ENCODE measurements at places on chromosomes 13 and 19.

- no peak for DNase-seq
Measured at GRCh38 chr13:40639221-40639681, 27.2 kb downstream of the FOXO1 start.

- peak; percentile 14 for DNase-seq
Measured at GRCh38 chr13:100542826-100543156, 45.8 kb downstream of the GGACT start.

DNA sequence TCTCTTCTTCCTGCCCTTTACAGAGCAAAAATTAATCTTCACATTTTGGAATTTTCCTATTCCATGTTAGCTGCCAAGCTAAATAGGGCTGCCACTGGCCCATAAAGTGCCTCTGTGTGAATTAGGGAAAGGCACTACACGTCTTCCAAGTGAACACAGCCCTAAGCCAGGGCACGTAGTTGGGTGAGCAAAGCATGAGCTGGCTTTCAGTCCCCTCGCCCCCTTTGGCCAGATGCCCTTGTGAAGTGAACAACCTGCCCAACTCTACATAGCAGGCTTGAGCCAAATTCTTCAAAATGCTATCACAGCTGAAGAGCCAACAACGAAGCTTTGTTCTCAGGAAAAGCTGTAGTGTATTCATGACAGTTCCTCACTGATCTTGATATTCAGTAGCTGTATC lies 213.1 kb downstream of the OXGR1 start:
- no peak for DNase-seq

DNA sequence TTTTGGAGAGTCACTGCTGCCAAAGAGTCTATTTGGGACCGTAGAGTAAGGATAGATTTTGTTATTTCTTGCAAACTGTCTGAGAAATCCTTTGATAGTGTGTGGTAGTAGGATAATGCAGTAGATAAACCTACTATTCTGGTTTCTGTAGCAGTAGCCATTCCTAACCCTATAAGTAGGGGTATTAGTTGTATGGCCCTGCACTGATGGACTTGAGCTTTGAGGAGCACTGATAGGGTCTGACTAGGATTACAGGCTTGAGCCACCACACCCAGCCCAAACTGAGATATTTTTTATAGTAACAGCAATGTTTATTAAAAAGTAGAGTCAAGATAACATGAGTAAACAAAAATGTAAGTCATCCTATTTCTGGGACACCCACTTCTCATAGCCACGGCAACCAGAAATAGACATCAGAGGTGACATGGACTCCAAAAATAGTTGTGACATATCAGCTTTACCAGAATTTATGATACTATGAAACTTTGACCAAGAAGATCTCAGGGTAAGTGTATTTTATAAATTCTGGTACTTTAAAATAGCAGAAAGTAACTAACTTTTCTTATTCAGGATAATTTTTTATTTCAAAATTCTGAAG lies 479.1 kb downstream of the SUCLA2 start:
- DNase-seq: no peak

- no peak for DNase-seq
Measured at GRCh38 chr13:47475441-47475948, 525.6 kb downstream of the SUCLA2 start.

DNA sequence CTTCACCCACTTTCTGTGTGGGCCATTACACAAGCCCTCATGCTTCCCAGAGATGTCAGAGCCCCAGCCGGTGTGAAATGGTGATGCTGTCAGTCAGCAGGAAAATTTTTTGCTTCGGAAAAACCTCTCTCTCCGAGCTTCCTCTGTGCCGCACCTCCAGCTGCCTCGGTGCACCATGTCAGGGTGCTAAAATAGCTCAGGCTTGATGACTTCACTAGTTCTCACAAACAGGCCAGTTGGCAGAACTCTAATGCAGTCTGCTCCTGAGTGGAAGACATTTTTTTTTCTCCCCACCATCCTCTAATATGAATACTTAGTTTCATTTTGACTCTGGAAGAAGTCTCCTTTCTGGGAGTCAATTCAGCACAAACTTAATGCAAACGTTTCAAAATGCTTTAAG lies 71.3 kb downstream of the KLF12 start:
- DNase-seq: no peak

DNA sequence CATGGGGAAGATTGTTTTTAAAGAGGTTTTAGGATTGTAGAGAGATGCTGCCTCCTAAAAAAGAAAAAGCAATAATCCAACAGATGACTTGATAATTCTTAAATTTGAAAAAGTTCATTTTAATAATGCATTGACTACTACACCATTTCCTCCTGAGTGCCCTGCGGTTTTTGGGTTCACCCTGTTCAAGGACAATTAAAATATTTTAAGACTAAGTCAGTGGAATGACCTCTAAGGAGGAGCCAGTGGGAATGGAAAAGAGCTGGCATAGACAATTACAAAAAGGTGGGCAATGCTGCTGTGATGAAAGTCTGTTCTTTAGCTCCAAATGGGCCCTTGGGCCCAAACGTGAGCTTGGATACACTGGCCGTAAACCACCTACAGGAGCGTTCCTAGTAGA lies 217.8 kb downstream of the LHFPL6 start:
- DNase-seq: no peak

- DNase-seq: no peak
Measured at GRCh38 chr19:1004803-1005664, 4.8 kb downstream of the GRIN3B start.

DNA sequence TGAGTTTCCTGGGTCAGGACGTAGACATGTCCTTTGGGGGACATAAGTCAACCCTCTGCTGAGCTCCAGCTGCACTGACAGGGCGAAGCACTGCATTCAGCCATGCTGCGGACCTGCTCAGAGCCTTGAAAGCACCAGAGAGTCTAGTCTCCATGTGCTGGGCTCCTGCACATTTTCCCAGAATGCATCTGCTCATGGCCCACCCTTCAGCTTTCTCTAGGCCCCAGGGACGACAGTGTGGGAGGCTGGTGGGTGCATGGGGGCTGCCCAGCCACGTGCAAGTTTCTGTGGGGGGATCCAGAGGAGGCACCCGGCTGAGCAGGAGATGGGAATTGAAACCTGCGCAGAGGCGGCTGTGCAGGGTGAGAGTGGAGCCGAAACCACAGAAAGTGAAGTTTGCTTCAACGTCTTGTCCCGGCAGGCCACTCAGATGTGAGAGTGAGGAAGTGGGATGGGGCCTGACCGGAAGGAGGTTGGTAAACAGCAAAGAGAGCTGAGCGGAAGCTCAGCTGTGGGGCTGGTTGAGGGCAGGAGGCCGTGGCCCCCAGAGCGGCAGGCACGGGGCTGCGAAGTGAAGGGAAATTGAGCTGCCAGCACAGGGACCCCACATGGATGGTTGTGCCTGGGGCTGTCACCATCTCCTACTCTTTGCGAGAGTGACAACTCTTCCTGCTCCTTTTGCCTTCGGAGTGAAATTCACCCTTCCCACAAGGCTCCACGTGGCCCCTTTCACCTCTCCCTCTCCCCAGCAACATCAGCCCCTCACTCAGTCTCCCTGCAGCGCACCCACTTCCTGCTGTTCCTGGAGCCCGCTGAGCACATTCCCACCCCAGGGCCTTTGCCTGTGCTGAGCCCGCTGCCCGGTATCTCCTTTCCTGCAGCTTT lies 11.8 kb downstream of the PGLS start:
- DNase-seq: no peak

DNA sequence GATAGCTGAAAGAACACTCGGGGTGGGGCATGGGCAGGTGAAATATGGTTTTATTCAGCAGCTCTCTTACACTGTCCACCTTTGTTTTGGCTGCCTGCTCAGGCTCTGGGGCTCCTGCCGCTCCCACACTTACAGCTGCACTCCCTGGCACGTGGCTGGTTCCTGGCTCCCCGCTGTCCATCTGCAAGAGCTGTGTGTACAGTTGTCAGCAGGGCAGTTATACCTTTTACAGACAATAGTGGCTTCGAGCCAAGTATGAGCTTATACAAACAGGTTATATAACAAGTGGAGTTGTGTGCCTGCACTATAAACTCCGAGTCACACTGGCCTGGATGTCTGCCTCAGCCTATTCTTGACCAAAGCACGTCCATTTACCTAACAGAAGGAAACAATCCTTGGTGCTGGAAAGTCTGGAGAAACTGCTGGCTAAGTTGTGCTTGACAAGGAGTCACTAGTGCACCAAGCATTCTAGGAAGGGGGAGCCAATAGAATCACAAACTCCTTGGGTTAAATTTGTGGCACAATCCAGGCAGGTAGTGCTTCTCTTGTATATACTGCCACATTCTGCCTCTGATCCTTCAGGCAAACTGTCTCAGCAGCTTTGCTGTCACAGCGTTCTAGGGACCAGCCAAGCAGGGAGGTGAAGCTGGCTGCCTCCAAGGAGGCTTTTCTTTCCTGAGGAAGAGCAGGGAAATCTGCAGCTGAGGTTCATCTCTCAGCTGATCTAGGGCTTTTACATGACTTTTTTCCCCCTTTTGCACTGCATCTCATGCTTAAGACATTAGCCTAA lies 68.2 kb downstream of the NHLRC3 start:
- DNase-seq: no peak

DNA sequence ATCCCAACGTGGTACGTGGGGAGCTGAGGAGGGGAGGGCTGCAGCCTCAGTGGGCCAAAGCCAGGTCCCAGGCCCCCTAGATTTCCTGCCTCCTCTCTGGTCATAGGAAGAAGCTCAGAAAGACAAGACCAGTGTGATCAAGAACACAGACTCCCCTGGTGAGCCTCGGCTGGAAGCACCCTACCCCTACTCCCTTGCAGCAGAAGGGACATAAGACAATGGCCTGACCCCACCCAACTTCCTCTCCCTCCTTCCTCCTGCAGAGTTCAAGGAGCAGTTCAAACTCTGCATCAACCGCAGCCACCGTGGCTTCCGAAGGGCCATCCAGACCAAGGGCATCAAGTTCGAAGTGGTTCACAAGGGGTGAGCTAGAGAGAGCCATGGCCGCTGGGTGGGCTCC lies 11.5 kb downstream of the PODNL1 start:
- no peak for DNase-seq

DNA sequence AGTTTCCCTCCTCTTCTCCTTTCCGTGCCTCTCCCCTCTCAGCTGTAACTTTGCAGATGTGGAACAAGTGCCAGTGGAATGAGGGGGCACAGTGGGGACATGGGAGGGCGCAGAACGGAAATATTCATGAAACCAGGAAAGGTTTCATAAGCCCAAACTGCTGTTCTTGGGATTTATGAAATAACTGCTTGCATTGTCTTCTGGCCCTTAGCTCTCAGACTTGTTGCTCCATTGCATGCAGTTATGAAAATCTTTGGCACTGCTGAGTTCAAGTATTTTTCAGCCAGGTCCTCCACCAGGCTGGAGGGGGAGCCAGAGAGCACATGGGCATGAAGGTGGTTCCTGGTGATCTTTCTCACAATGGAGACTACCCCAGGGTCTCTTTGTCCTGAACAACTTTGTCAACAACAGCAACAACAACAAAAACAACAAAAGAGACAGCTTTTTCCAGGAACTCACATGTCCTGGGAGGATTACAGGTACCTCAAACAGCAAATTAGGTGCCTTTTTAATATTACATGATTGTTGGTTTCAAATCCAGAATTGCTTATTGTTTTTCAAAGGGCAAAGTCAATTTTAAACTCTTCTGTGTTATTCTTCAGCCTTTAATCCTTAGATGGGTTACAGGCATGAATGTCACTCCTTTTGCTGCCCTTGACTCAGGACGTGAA lies 1.5 kb downstream of the RGCC start:
- DNase-seq: peak; percentile 20

- DNase-seq: no peak
Measured at GRCh38 chr13:76846363-76846762, 39.8 kb downstream of the KCTD12 start.

DNA sequence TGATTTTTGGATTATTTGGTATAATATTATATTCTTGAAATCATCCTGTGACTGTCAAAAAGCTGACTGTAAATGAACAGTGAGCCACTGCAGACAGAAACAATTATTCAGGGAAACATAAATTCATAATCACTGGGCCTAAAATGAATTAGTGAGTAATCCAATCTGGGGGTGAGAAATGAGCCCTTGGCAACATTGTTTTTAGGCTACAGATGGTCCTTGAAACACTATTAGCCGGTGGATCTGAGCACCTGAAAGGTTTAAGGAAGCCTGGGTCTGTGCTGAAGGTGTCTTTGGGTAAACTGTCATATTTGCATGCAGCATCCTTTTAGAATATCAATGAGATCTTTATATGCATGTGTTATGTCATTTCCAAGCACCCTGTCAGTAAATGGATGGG lies 290.7 kb downstream of the ATP8A2 start:
- DNase-seq: no peak

- DNase-seq: no peak
Measured at GRCh38 chr13:71864986-71865873, 1.8 kb downstream of the DACH1 start.

DNA sequence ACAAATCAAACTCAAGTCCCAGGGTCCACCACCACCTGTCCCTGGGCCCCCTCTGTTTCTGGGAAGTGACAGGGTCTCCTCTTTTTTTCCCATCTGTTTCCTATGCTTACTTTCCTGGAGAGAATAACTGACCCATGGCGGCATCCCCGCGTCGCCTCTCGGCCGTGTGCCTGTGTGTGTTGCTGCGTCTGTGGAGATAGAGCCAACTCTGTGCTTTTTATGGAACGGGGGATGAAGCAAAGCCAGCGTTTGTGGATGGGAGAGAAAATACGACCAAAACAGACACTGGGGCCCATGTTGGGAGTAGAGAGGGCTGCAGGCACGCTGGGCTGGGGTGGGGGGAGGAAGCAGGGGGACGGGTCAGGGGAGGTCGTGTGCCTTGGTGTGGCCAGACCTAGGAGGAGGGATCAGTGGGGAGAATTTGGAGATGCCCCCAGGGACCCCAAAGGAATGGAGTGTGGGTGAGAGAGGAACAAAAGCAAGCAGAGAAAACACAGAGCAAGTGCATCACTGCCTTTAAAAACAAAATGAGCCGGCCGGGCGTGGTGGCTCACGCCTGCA lies 16.6 kb downstream of the PLK5 start:
- DNase-seq: no peak

DNA sequence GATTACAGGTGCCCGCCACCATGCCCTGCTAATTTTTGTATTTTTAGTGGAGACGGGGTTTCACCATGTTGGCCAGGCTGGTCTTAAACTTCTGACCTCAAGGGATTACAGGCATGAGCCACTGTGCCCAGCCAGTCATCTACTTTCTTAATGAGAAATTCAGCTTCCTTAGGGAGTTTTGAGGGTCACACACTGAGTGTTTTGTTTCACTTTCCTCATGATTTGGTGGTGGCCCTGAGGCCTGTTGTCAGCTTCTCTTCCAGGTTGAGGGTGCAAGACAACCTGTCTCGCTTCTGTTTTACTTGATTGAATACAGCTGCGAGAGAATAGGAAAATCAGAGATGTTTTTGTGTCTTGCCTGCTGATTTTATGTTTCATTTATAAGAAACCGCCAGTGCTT lies 9.9 kb downstream of the FRY start:
- no peak for DNase-seq

DNA sequence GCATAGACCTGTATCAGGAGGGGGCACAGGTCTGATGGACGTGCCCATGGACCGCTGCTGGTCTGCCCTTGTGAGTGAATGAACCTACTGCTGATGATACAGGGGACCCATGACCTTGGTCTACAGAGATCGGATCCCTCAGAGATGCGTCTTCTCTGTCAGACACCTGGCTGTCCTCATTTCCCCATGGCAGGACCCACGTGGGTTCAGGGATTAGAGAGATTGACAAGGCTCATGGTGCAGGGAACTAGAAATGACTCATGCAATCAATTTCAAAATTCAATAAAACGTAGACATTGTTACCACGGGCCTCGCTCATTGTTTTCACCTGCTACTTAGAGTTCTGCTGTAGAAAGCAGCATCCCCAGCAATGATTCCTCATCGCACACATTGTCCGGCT lies 962 bp upstream of the TPRX1 start:
- no peak for DNase-seq

- DNase-seq: peak; percentile 92
Measured at GRCh38 chr19:38849147-38849859, 483 bp downstream of the HNRNPL start.

- no peak for DNase-seq
Measured at GRCh38 chr13:24660023-24660741, 20.0 kb upstream of the ATP12A start.

- no peak for DNase-seq
Measured at GRCh38 chr19:46783670-46784069, 4.7 kb downstream of the SLC1A5 start.
